Stimulated activated CD8-positive, alpha-beta memory T cell treated with anti-CD3 and anti-CD28 coated beads, Interleukin-4, amount 100 ng/mL, for 1 hour (primary cell): ENCODE measurements at places on chromosomes 13 and 19.

GRCh38 chr19:47411101-47411500, 8.2 kb downstream of the MEIS3 start:
- DNase-seq, result no peak

DNA sequence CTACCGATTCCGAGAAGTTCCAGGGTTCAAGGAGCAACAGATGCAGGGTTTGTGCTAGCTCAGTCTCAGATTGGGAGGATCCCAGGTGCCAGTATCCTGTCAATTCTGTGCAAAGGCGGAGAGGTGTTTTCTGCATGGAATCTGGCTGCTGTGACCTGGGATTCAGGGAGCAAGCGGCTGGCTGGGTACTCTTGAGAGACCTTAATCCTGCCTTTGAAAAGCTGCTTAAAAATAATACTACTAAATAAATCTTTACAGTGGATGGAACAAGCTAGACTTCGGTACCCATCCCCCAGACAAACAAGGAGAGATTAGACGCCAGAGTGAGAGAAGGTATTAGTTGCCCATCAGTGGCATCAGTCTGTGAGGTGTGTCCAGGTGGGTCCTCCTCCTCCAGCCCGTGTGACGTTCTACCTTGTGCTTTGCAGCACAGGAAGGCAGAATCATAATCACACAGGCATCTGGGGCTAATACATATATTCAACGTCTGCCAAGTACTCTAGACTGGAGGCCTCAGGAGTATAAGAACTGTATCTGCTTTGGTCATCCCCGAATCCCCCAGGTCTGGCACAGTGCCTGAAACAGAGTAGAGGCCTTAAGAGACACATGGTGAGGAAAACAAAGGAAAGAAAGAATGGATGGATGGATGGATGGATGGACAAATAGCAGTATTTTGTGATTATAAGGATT, 230.6 kb downstream of the ZNF536 start:
- DNase-seq, result no peak

DNA sequence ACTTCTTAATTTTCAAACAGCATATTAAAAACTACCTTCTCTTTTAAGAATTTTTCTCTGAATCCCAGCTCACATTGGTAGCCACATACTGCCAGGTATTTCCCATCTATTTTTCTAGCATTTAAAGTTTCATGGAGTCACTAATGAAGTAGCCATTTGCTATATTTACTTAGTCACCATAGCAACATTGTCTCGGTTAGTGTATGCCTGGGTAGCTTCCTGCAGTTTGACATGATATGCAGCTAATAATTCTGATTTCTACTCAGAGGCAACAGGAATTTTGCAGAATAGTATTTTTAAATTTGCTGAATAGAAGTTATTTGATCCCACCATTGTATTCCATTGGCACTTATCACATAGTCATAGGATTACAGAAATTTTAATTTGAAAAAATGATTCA, 30.9 kb upstream of the KCTD4 start:
- DNase-seq, result no peak

- DNase-seq, result no peak
Measured at GRCh38 chr19:55241143-55241934, 12.8 kb upstream of the TMEM86B start.

DNA sequence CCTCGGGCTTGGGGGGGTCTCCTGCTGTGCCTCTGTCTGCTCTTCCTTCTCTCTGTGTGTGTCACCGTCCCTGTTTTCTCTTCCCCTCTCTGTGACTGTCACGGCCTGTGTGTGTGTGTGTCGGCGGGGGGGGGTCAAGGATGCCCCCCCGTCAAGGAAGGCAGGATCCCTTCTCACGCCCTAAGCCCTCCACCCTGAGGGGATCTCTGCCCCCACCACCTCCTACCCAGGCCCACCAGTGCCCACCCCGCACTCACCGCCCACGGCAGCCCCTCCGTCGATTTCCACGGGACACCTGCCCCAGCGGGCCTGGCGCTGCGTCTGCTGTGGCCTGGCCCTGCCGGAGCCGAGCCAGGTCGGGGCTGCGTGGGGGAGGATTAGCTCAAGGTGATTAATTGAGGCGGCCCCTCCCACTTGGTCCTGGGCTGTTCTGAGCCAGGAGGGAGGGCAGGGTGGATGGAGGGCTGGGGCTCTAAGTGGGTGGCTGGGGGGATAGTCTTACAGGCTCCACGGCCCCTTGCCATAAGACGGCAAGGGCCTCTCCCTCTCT, at the start of gene RAX2:
Gene RAX2, minus strand, starts transcription at position 323 of the 550 bp plus-strand sequence. CDS start 486 bp downstream, outside the sequence.
- DNase-seq, result no peak

GRCh38 chr13:80753866-80754265, 412.9 kb upstream of the SPRY2 start:
- no peak for DNase-seq

DNA sequence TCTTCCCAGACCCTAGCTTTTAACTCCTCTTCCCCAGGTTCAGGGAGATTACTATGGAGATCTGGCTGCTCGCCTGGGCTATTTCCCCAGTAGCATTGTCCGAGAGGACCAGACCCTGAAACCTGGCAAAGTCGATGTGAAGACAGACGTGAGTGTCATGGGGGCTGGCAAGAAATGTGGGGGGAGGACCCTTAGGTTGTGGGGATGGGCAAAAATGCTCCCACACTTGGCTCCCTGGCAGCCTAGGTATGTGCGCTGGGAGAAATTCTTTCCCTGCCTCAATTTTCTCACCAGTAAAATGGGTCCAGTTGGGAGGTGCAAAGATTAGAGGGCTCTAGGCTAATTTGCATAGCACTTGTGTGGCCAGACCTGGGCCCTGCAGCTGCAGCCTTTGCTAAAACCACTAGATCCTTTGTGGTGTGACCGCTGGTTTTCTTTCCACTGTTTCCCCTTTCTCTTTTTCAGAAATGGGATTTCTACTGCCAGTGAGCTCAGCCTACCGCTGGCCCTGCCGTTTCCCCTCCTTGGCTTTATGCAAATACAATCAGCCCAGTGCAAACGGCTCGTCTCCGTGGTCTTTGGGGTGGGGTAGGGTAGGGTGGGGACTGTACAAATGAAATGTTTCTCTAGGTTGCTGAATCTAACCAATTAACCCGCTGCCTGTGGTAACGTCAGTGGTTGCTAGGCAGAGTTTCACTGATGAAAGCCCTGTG, 959 bp upstream of the RAB4B start:
- peak; percentile 80 for DNase-seq

DNA sequence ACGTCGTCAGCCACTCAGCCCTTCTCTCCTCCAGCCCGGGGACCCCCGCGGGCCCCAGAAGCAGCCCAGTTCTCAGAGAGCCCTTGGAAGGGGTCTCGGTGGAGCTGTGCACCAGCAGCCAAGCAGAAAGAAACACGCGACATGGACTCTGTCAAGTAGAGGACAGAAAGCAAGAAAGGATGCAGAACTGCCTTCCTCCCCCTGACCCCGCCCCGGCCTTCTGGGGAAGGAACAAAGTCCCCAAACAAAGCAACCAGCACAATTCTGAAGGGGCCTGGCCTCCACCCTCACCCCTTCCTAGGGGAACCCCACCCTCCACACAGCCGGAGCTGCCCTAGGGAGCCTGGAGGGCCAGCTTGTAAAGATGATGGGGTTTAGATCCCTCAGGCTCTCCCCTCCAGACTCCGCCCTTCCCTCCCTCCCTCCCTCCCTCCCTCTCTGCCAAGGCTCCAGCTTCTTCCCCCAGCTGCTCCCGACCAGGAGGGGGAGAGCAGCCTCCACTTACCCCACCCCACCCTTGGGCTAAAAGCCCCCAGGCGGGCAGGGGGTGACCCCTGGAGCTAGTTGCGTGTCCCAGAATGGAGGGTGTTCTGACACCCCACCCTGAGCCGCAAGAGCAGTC, 7.8 kb downstream of the LYL1 start:
- no peak for DNase-seq

- DNase-seq, result no peak
Measured at GRCh38 chr19:53015730-53016129, 2.0 kb downstream of the ERVV-1 start.

DNA sequence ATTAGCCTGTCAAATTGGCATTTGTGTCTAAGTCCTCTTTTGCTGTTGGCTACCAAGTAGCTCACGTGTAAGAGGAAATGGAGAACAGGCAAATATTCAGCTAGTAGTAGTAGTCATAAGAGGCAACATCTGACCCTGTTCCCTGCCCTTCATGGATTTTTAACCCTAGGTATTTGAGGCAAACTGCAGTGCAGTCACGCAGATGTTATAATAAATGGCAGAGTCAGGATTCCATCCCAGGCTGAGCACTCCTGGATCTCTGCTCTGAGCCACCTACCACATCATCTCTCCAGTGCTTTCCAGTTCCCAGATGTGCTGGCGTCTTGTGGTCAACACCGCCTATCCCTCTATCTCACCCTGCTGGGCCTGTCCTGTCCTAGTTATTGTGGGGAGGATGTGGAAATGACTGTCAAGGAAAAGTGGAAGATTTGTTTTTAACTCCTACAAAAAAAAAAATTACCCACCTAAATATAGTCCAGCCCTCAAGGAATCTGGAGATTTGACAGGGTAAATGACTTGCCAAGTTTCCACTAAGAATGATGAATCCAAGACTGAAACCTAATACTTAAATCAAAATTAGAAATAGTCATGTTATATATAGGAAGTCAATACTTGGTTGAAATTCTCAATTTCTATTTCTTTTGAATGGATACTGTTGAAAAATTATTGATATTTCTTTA, 322.9 kb downstream of the GPC6 start:
- DNase-seq, result no peak
